ENCODE measurements at places on chromosomes 2 and 18. TPM values are rescaled to one million over a fixed set of nuclear protein-coding genes. Genes with fewer than 3 reads are reported as not detected.

DNA sequence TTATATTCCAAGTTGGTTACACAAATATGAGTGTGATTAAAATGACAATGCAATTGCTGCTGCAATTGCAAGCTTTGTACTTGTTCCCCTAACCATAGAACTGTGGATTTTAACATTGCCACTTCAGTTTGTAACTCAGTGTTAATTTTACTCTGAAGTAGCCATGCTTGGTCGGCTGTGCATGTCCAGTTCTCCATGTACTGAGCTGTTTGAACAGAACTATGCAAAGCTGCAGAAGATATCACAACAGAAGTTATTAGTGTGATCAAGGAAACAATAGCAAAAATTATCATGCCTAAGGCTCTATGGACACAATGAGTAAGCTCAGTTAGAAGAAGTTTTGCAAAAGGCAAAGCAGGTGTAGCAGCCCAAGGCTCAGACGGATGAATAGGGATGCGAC lies 45.3 kb downstream of the CXCR4 start:
- DNase-seq, result no peak

DNA sequence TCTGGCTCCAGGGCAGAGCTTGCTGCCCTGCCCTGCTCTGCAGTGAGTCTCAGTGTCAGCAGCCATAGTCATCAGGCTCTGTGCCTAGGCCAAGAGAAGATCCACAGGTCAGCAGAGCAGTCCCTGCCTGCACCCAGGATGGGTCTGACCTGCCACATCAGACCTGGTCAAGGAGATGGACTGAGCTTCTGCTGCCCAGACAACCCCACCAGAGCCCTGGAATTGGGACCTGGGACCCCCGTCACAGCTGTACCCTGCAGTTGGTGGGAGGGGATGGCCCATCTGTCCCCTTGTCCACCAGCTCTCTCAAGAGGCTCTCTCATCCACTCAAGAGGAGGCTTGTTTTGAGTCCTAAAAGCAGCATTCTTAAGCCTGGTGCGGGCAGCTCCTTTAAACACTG lies 142.6 kb downstream of the TFCP2L1 start:
- no peak for DNase-seq

DNA sequence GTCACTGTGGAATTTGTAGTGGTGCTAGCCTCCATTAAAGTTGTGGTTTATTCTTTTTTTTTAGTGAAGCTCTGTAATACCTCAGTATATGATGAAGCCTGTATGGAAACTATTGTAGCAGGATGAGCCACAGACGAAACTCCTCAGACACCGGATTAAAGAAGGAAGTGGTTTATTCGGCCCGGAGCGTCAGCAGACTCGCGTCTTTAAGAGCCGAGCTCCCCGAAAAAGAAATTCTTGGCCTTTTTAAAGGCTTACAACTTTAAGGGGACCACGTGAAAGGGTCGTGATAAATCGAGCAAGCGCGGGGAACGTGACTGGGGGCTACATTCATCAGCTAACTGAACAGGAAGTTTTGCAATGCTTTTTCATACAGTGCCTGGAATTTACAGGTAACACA lies 8.1 kb upstream of the CCL20 start:
- no peak for DNase-seq

- no peak for DNase-seq
Measured at GRCh38 chr2:210337159-210337558, 22.2 kb upstream of the MYL1 start.

- no peak for DNase-seq
Measured at GRCh38 chr2:175005733-175006264, 618 bp upstream of the CHN1 start.

DNA sequence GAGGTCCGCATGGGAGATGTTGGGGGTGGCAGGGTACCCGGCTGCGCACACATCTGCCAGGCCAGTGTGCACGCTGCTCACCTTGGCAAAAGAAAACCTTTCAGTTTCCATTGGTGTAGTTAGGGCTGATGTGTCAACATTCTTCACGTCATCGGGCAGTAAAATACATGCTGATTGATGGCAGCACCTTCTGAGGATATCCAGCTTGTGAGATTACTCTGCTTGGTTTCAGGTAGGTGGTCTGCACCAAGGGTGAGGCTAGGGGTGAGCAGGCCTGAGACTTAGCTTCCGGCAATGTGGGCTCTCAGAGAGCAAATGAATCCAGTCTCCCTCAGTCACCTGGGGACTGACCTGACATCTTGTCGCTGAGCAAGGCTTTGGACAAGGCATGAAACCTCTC lies 19.3 kb upstream of the ACKR3 start:
- no peak for DNase-seq

- no peak for DNase-seq
Measured at GRCh38 chr2:157413326-157414035, 30.4 kb downstream of the CYTIP start.

- DNase-seq, result no peak
Measured at GRCh38 chr2:96345438-96345837, 9.9 kb downstream of the NCAPH start.

- no peak for DNase-seq
Measured at GRCh38 chr2:213202011-213202410, 50.6 kb upstream of the IKZF2 start.

Gene LYG2
- not detected for total RNA-seq

Gene KCNE4
- total RNA-seq, result 7.3 TPM

Gene ABHD1
- 3.6 TPM for total RNA-seq

Measured in sciatic nerve (tissue), 2 donors.